ENCODE measurements at places on chromosomes 4 and X.

DNA sequence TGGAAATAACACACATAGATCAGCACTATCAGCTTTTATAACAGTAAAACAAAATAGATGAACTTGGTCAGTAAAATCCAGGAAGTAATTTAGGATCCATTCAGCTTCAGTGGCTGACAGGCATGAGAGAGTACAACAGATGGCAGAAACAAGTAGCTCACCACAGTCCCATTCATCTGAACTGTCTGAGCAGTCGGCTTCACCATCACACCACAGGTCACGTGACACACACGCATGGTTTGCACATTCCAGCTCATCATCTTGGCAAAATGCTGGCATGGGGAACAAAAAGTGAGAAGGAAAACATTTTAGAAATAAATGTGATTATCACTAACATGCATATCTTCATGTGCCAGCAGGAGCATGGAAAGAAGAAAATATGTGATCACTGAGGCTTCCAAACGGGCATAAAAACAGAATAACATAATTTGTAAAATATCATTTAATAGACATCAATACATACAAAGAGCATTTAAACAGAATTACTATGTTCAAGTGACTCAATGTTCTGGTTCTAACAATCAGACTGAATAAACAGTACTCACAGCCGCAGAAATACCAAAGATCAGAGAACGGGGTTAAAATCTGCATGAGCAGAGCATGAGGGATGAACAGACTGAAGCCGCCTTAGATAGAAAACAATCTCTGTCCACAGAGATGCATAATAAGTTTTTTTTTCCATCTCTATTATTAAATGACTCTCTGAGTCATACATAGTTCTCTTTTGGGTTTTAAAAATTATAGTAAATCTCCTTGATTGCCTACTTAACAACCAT is 158.1 kb downstream of the ATP10D start:
- no peak for DNase-seq

DNA sequence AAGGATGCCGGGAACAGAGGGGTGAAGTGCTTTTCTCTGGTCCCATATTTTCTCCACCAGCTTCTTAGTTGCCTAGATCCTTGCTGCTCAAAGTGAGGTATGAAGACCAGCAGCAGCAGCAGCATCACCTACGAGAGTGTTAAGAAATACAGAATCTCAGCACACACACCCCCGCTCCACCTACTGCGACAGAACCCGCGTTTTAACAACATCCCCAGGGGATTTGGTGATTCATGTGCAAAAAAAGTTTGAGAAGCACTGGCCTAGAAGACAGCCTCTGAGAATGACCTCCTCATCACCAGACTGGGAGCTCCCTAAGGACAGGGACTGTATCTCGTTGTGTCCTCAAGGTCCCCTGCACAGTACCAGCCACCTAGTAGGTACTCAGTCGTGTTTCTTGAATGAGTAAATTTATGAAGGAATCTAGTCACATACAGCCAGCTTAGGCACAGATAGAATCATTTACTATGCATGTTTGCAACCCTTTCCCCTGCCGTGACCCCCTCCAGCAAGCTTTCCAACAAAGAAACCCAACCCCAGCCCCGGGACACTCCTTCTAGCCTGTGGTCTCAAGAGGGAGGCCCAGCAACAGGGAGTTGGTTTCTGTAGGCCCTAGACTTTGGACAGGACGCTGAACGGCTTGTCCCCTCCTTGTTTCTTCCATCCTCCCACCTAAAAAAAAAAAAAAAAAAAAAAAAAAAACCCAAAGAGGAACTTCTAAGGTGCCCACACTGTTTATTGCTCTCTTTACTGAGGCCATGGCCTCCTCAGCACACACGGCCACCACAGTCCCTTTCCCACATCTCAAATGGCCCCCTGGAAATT is 21.5 kb downstream of the RTL5 start:
- DNase-seq: no peak

GRCh38 chr4:3681191-3681590 is 85.0 kb upstream of the ADRA2C start:
- DNase-seq: no peak

GRCh38 chr4:182126096-182126495 is 117.1 kb upstream of the TENM3 start:
- DNase-seq: peak; percentile 7

DNA sequence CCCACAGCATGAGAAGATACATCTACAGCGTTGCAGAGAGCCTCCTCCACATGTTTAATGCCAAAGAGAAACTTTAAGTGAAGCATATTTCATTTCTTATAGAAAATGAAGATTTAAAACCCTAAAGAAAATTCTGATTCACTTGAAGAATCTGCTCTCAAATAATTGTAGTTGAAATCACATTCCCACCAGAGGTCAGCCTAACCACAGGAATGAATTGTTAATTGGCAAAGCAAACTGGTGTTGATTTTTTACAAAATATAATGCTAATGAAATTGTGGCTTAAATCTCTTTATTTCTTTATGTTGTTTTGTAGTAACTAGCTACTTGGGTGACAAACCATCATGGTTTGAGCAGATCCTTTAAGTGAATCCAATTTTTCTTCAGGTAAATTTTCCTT is 31.1 kb upstream of the WDR17 start:
- DNase-seq: peak; percentile 12

DNA sequence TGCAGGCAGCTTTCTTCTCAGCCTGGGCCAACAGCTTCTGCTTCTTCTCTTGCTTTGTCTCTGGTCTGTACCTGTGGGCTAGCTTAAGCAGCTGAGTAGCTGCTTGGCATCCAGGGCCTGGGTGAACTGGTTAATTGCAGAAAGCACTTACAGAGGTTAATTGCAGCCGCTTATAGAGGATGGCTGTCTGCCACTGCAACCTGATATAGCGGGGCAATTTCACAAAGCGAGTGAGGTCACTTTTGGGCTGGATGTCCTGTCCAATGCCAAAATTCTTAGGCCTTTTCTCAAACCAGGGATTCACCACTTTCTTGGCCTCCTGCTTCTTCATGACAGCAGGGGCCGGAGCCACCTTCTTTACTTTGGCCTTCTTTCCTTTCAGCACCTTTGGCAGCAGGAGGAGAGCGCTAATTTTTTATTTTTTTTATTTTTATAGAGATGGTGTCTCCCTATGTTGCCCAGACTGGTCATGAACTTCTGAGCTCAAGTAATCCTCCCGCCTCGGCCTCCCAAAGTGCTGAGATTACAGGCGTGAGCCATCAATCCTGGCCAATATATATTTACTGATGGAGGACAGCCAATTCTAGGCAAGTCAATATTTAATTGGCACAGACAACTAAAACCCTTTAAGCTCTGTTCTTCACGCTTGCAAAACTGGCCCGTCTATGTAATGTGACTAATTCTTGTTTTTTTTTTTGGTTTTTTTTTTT is 61.0 kb downstream of the ENOPH1 start:
- no peak for DNase-seq

DNA sequence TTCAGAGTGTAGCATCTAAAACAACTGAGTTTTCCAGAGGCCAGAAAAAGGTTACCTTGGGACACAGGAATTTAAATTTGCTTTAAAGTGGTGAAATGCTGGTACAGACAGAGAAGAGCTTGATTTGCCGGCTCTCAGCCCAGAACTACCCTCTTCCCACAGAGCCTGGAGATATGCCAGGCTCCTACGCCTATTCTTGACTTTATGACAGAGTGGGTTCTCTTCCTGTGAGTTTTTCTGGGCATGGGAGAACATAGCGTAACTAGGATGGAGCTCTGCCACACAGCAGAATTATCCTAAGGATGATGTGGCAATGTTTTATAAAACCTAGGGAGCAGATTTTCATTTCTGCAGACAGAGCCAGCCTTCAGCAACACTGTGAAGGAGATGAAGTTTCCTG is 241.8 kb downstream of the GRIA3 start:
- no peak for DNase-seq

DNA sequence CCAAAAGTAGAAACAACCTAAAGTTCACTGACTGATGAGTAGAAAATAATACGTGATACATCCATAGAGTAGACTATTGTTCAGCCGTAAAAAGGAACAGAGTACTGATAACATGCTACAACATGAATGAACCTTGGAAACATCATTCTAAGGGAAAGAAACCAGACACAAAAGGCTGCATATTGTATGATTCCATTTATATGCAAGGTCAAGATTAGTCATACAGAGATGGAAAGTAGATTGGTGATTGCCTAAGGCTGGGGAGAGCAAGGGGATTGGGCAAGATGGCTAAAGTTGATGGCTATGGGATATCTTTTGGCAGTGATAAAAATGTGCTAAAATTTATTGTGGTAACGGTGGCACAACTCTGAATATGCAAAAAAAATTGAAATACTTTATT is 209.1 kb downstream of the RELL1 start:
- no peak for DNase-seq

DNA sequence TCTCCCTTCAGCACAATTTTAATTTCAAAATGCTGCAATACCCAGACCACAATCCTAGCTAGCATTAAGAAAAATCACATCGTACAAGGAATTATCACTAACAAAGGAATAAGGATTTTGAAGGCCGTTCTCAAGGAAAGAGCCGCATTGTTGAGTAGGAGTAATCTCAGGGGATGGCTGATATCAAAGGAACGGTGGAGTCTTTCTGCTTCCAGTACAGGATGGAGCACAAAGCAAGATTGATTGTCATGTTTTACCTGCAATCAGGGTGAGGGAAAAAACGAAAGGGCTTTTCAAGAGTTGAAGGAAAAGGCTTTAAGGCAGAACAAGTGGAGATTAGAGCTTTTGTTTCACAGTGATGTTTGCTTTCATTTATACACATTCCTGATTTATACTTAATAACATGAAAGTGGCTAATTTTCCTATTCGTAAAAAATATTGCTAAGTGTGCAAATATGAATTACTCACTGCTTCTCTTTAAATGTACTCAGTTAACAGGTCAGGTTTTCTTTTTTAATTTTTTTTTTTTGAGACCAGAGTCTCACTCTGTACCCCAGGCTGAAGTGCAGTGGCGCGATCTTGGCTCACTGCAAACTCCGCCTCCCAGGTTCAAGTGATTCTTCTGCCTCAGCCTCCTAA is 207.0 kb downstream of the TRIML1 start:
- no peak for DNase-seq

DNA sequence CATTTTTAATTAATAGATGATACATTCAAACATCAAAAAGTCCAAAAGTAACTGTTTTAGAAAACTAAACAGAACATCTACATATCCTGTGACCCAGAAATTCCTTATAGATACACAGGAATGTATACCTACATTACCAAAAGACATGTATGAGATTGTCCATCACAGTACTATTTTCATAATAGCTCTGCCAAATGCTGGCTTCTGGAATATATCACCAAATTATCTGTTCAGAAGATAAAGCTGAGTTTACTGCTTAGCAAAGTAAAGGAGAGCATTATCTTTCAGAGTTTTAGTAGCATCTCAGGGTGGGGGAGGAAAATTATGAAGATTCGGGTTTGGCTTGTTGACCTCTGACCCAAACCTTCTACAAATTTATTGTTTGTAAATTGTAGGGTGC is 368.9 kb upstream of the SLC7A11 start:
- no peak for DNase-seq

GRCh38 chrX:109831326-109831985 is 98.4 kb upstream of the ACSL4 start:
- no peak for DNase-seq

- no peak for DNase-seq
Measured at GRCh38 chr4:150773729-150774449, 191.9 kb downstream of the MAB21L2 start.

DNA sequence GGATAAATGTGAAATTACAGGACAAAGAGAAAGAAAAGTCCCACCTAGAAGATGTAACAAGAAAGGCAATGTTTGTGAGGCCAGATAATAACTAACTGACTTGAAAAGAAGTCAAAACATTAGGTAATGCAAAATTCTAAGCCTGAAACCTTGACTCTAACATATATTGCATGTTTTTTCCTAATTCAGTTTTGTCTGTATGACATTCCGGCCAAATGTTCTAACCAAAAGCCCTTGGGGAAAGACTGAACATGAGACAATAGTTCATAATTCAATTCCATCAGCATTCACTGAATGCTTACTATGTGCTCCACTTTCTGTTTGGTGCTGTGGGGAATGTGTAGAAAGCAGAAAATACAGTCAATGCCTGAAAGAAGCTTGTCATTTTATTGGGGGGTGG is 84.8 kb upstream of the PLAC1 start:
- no peak for DNase-seq

DNA sequence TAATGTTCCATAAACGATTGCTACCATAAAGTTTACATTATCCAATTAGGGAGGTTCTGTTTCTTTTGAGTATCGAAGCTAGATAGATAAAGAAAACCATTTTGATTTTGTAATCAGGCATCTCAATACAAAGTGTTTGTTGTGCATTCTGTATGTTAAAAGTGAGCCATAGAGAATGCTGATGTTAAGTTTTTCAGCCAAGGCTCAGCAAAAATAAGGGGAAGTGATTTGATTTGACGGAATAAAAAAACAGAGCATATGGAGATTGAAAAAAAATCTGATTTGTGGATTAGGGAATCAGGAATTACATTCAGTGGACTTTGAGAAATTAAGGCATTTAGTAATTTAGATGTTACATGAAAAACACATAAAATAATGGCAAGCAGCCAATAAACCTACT is 314.8 kb downstream of the PPP3CA start:
- DNase-seq: no peak

GRCh38 chr4:27830251-27830650 is 969.6 kb downstream of the STIM2 start:
- no peak for DNase-seq

DNA sequence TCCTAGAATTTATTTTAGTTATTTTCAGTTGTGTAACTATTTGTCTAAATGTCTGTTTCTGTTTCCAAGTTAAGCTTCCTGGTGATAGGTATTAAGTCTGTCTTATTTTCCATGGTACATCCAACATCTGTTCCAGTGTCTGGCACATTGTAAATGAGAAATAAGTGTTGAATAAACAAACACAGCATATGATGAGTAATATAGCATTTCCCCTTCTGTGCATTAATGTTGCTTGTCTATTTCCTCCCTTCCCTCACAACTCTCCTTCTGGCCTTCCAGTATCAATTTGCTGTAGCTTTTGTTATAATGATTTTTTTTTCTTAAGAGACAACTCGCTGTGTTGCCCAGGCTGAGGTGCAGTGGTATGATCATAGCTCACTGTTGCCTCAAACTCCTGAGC is 36.1 kb downstream of the COPS4 start:
- DNase-seq: no peak

DNA sequence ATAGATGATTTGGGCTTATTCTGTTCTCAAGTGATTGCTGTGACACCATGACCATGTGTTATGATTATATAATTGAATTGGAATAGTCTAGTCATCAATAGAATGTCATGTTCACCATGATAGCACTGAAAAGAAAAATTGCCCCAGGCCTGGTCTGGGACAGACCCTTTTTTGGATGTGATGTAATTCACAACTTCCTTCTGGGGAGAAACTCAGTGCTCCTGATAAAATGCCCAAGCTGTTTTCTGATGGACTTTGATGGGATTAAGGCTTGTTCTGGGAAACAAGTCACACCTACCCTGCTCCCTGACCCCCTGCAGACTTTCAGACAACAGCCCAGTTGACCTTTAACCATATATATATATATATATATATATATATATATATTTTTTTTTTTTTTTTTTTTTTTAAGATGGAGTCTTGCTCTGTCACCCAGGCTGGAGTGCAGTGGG is 65.3 kb downstream of the RHOH start:
- DNase-seq: no peak
